DMS53 (cell line): ENCODE measurements at places on chromosomes 13 and 19.

GRCh38 chr13:94967183-94968039, 255.1 kb upstream of the SOX21 start:
- DNase-seq, result peak; percentile 27

DNA sequence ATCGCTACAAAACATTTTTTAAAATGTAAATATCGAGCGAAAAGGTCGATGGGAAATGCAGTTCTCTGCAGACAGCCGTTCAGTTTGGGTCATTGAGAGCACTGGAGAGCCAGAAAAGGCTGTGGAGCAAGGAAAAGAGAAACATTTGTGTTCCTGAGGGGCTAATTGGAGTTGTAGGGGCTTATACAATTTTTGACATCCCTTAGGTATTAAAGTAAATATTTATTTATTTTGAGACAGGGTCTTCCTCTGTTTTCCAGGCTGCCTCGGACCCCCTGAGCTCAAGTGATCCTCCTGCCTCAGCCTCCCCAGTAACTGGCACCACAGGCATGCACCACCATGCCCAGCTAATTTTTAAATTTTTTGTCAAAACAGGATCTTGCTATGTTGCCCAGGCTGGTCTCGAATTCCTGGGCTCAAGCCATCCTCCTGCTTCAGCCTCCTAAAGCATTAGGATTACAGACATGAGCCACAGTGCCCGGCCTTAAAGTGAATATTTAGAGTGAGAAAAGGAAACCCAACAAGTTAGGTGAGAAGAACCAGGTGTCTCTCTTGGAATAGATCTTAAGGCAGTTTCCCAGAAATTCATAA, 825 bp upstream of the YIF1B start:
- no peak for DNase-seq

- no peak for DNase-seq
Measured at GRCh38 chr19:16202320-16203255, 4.9 kb downstream of the AP1M1 start.

DNA sequence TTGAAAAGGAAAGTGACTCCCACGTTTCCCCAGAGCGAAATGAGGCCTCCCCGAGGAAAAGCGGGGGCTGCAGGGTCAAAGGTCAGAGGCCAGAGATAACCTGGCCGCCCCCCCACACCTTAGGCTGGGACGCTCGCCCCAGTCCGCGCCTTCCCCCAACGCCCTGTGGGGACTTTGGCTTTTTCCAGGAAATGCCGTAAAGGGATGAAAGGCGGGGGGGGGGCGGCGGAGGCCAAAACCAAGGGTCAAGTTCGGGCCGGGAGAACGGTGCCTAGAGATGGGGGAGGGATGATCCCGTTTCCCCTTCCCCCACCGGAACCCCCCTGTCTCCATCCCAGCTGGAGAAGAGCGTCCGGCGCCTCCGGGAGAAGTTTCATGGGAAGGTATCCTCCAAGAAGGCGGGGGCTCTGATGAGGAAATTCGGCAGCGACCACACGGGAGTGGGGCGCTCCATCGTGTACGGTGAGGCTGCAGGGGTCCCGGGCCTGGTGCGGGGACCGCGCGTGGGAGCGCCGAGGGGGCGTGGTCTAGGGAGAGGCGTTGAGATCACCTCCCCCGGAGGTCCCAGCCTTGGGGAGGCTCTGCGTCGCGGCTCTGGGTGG, 575 bp downstream of the SHFL start:
- no peak for DNase-seq

DNA sequence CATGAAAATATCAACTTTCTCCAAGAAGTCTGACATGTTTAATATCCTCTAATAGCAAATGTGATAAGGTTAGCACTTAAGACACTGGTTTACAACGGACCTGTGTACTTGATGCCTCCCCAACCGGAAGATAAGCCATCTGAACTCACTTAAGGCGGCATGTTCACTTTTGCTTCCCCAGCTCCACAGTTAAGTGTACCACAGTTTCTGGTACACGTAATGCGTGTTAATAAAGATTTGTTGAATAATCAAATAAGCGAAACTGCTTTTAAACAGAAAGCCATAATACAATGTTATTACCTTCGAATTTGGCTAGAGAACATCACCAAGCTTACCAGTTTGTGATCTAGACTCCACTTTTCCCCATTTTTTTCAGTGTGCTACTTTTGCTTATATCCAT, 1.4 kb upstream of the PAN3 start:
- peak; percentile 39 for DNase-seq

- DNase-seq, result no peak
Measured at GRCh38 chr19:40673397-40673796, 17.1 kb downstream of the NUMBL start.

- peak; percentile 12 for DNase-seq
Measured at GRCh38 chr19:29841559-29842367, 30.0 kb downstream of the CCNE1 start.

DNA sequence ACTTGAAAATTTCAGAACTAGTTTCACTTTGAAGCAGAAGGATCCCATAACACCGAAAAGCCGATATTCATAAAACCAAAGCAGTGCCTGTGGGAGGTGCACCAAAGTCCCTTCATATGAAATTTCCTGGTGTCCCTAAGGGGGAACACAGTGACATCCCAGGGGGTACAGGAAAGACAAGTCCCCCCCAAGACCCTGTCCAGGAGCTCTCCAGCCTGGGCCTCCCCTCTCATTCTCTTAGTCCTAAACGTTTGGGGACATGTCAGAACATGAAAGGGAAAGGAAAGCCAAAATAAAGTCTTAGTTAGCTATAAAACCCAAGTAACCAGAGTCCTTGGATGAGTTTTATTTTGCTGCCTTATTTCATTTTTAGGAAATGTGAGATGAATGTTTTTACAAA, 56.6 kb downstream of the MRPL57 start:
- no peak for DNase-seq

DNA sequence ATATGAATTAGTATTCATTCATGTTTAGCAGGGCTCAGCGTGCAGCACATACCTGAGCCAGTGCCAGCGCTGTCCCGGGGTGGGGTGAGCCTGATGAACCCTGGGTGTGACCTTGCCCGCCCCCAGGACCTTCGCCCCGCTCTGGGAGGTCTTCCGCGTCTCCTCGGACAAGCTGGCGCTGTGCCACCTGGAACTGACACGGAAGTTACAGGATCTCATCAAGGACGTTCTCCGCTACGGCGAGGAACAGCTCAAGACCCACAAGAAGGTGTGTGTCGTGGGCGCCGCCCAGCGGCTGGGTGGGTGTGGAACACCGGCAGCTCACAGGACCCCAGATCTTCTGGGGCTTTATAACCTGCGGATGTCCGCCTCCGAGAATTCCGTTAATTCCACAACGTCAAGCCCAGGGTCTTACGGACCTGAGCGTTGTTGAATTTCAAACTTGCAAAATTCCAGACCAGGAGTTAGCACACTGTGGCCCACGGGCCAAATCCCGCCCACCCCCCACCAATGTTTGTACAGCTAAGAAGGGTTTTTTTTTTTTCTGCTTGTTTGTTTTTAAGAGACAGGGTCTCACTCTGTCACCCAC, 15.4 kb downstream of the FCHO1 start:
- peak; percentile 92 for DNase-seq

- no peak for DNase-seq
Measured at GRCh38 chr19:15210323-15210781, 9.6 kb upstream of the NOTCH3 start.

GRCh38 chr13:26497968-26498511, 59.4 kb upstream of the WASF3 start:
- no peak for DNase-seq

DNA sequence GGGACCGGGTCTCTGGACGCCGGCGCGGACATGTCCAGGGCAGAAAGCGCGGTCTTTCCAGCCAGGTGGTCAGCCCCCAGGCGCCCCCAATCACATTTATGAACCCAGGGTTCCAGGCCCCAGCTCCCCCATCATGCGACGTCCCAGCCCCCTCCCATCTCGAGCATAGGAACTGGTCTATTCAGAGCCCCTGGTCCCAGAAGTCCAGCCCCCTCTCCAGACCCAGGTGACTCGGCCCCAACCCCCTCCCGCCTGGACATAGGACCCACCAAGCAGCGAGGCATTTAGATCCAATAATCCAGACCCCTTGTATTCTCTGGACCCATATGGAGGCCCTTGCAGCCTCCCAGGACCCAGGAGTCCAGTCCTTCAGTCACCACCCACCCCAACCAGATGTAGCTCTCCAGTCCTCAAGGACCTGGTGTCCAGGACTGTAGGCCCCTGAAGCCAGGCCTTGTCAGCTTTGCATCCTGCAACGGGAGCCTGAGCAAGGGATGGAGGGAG, 501 bp downstream of the APLP1 start:
- peak; percentile 86 for DNase-seq

DNA sequence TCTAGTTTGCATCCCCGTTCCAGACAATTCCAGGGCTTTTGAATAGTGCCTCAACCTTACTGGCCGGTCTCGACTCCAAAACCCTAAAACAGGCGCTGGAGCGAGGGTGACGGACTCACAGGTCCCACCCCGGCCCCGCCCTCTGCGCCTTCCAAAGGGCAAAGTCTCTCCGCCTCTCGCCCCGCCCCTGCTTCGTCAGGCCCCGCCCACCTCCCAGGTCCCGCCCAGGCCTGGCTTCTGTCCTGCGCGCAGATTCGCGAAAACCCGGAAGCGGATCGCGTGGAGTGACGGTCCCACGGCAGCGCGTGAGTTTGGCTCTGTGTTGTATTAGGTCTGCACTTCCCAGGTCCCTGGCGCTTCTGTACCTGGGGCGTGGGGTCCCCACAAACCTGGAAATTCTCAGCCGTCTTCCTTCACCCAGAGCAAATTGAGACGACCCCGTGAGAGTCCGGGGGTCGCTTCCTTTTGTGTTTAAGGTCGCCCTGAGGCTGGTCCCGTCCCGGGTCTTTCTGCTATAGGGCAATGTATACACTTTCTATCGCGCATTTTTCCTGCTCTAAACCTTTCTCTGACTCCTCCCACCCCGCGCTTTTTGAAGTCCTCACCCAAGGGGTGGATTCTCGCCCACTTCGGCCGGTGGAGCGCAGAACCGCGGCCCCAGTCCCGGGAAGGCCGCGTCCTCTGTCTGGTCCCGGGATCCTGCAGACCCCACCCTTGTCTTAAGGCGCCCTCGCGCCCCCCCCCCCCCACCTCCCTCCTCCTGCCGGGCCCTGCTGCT, at the start of gene ZNF813:
ZNF813 (plus strand) TSS at position 249 of the 778 bp plus-strand sequence. CDS start 16,090 bp downstream, outside the sequence.
- peak; percentile 92 for DNase-seq

DNA sequence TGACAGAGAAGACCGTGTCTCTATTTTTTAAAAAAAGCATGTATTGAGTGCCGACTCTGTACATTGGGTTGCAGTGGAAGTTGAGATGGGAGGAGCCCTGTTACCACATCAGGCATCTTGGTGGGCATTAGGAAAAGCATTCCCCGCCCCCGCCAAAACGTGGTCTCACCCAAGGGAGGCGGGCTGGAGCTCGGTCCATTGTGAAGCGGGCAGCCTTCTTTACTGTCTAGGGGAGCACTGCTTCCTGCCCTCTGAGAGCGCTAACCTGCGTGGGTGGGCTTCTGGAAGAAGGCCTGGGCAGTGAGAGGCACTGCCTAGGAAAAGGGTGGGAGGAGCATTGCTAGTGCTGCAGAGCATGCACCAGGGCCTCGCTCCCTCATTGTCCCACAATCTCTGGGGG, 3.9 kb downstream of the NR1H2 start:
- no peak for DNase-seq

- DNase-seq, result peak; percentile 65
Measured at GRCh38 chr13:31923134-31923763, 108.3 kb upstream of the FRY start.

DNA sequence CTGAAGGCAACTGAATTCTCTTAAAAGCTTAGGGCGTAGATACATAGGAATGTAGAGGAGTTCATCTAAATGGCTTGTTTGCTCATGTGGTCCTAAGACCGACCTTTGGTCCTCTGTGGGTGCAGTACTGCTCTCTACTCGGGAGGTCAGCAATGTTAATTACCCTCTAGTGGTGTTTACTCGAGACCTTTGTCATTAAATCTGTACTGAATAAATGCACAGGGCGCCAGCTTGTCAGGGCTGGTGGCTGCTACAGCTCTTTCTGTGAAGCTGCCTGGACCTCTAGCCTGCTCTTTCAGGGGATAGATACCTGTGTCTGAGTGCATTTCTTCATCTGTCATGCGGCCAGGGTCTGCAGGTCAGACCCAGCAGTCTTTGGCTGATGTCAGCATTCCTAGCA, 29.2 kb upstream of the MPHOSPH8 start:
- DNase-seq, result peak; percentile 14

- DNase-seq, result peak; percentile 74
Measured at GRCh38 chr13:48595431-48596429, 58.0 kb upstream of the CYSLTR2 start.

- DNase-seq, result peak; percentile 0
Measured at GRCh38 chr13:65940720-65941119, 1289.4 kb downstream of the PCDH9 start.

DNA sequence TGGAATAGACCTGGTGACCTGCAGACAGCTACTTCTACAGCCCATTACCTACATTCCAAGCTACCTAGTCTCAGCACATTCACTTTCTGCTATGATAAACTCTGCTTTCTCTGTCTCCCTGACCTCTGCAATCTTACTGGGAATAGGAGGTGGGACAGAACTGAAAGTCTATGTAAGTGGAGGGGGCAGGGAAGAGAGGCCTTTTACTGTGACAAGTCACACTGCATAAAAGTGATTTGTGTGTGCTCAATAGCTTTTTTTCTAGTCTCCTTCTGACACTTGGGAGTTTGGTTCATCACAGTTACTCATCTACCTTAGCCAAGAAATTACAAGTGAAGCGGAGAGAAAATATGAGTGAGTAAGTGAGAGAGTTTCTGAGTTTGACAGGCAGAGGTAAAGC, 322.4 kb downstream of the OLFM4 start:
- DNase-seq, result no peak

GRCh38 chr13:93628136-93628797, 401.7 kb downstream of the GPC6 start:
- no peak for DNase-seq

DNA sequence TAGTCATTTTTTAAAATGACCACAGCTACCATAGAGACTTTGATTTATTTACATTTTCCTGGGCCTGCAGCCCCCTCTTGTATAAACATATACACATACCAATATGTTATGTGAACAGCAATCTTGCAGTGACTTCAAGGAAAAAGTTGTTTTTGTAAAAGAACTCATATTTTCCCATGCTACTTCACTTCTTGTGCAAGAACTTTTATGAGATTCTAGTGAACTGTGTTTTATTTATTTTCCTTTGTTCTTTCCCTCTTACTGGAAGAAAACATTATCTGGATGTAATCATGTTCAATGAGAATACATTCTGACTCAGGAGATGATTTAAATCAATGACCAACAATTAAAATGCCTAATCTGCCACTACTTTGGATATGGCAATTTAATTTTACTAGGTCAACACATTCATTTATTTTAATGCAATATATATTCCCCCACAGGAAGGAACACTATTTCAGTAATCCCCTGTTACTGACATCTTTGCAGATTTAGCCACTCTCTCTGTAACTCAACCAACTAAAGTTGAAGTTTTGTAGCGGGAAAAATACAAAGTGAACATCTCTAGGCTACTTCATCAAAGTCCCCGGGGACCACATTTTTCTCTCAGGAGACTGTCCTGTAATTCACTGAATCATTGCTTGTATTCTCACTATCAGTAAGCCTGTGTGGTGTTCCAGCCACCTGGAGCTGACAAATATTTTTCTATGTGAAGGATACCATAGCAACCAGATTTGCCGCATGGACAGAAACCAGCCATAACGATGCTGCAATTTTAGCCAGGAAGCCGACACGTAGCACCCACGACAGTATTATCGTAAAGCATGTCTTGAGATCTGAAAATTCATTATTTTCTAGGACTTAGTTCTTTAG, 90.5 kb downstream of the STARD13 start:
- peak; percentile 35 for DNase-seq

- no peak for DNase-seq
Measured at GRCh38 chr13:29846475-29847256, 3.8 kb downstream of the UBL3 start.
